Stimulated activated CD4-positive, alpha-beta T cell treated with anti-CD3 and anti-CD28 coated beads, Interleukin-15, amount 100 ng/mL, for 48 hours (primary cell): ENCODE measurements at places on chromosomes 6 and 20.

DNA sequence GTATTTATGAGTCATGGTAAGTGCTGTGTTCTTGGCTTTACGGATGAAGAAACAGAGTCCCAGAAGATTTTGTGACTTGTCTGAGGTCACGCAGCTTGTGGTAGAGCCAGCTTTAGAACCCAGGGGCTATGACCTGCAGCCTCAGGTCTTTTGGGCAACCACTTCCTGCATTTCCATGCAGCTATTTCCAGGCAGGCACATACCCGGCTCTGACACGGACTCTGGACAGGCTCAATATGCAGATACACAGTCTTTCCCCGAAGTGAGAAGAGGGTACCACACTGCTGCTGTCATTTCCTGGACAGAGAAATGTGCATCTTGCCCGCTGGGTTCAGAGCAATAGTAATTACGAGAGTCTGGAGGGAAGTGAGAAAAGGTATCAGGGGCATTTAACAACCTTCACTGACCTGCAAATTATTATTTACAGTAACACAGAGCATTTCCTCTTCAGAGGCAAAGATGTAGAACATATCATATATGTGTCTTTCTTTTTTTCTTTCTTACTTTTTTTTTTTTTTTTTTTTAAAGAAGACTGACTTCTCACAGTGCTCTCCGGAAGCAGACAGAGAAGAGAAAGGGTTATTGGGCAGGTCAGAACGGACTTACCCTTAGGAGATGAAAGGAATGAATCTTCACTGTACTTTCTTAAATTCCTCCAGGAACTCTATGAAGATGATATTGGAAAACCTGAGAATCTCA, 185.1 kb downstream of the CLIC5 start:
- DNase-seq, result peak; percentile 67

DNA sequence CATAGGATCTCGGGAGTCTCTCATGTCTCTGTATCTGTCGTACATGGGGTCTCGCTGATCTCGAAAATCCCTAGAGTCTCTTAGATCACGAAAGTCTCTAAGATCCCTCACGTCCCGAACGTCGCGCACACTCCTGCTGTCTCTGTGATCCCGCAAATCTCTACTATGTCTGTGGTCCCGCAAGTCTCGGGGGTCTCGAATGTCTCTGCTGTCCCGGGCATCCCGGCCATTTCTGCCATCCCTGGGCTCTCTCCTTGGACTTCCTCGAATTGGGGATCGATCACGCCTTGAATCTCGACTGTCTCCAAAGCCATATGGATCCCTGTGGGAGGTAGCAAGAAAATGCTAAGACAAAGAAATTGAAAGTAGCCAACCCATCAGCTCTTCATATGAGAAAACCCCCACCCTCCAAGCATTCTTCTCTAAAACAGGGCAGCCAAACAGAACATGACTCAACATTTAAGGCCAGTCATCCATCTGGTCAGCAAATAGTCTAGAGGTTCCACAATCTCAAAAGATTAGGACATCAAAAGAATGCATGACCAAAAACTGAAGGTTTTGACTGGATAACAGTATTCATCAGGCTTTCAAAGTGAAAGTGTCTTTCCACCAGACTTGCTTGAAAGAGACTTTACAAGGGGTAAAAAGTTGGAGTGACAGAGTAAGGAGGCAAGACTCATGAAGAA, 19.4 kb downstream of the NCOA5 start:
- no peak for DNase-seq

- DNase-seq, result no peak
Measured at GRCh38 chr6:121791396-121792315, 356.2 kb downstream of the GJA1 start.

- no peak for DNase-seq
Measured at GRCh38 chr6:33926451-33926850, 122.6 kb upstream of the MLN start.

DNA sequence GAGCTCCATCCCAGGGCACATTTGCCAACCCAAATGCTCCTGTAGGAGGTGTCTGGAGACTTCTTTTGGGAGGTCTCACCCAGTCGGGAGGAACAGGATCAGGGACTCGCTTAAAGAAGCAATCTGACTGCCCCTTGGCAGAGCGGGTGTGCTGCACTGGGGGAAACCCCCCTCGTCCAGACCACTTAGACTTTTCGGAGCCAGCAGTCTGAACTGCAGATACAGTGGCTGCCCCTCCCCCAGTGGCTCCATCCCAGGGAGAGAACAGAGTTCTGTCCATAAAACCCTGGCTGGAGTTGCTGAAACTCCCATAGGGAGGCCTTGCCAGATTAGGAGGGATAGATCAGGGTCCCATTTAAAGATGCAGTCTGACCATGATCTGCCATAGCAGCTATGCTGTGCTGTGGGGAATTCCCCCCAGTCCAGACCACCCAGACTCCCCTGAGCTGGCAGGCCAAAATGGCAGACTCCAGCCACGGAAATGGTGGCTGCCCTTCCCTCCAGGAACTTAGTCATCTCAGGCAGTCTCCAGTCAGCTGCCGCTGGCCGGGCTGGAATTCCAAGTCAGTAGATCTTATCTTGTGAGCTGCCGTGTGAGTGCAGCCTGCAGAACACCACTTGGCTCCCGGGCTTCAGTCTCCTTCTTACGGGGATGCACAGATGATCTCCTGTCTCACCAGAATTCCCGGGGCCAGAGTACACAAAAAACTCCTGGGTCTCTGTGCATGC, 278.1 kb upstream of the SASH1 start:
- DNase-seq, result no peak

- DNase-seq, result no peak
Measured at GRCh38 chr6:30555816-30556065, 548 bp downstream of the GNL1 start.

DNA sequence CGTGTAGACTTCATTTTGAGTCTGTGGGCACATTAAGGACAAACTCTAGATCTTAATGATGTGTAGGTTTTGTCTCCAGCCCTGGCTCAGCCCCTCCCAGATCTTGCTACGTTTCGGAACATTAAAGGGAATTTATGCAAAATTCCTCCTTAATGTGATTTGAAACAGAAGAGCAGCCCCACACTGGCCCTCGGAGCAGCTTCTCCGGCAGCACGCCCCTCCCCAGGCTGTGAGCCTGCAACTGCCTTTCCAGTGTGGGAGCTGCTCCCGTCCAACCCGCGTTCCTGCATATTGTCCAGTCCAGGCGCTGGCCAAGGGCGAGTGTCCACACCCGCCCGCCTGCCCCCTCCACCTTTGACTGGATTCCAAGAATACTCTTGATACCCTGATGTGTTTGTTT, 257.2 kb downstream of the TAF4 start:
- no peak for DNase-seq

DNA sequence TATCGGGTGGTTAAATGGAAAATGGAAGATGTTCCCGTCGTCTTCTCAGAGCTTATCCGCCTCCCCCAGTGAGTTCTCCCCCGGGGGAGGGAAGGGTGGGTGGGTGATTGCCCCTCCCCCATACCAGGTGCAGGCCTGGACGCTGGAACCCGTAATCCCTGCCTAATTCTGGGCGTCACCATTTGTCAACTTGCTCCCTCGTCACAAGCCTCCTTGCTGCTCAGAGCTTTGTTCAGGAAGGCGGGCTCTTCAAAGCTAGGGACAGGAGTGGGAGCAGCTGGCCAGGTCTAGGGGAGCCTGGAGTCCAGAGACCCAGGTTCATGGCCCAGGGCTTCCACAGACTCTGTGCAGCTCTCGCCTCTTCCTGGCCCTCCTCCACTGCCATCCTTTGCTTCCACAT, 25.6 kb downstream of the CDH22 start:
- DNase-seq, result no peak

- DNase-seq, result no peak
Measured at GRCh38 chr20:63374504-63374903, 13.4 kb upstream of the CHRNA4 start.

GRCh38 chr6:142002825-142003405, 129.8 kb upstream of the GJE1 start:
- no peak for DNase-seq

DNA sequence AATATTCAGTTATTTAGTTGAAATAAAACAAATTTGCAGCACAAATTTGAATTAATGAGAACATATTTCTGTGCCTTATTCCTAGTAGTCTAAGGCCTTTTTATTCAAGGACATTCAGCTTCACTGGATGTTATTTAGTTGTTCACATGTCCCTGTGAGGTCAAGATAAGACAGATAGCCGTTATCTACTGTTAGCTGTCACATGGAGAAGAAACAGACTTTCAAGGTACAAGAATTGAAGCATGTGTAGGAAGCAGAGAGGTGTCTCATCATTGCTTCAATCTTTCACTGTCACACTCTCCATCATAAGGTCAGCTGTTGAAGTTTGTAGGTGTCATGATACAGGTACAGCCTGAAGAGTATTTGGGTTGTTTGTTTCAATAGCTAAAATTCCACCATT, 112.9 kb upstream of the JAG1 start:
- no peak for DNase-seq

DNA sequence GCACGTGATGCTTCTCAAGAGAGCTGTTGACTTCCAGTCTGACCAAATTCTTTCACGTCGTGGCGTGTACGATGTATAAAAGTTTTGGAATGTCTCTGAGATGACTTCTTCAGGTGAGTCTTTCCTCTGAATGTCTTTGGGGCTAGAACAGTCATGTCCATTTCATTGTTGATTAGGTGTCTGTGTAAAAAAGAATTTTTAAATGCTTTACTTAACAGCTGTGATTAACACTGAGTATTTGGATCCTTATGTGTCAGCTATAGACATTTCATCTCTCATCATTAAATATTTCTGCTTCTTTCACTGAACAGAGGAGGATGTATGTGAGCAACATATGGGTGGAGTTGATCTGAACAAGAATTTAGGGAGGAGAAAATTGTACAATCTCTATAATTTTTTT, 29.3 kb upstream of the KIF13A start:
- DNase-seq, result no peak

DNA sequence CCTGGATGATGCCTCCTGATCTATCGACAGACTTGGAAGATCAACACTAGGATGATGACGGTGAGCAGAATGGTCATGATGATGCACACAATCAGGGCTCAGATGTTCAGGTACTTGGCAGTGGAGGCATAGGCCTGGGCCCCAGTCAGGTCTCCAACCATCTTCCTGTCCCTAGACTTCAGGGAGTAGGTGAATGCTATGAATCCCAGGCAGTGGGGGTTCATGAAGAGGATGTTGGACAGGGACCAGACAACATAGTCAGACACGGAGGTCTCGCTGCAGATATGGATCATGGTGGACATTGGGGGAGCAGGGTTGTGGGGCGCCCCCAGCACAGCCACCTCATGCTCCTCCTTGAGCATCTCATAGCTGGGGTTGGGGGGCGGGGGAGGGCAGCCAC, 27.5 kb downstream of the HLA-F start:
- no peak for DNase-seq

DNA sequence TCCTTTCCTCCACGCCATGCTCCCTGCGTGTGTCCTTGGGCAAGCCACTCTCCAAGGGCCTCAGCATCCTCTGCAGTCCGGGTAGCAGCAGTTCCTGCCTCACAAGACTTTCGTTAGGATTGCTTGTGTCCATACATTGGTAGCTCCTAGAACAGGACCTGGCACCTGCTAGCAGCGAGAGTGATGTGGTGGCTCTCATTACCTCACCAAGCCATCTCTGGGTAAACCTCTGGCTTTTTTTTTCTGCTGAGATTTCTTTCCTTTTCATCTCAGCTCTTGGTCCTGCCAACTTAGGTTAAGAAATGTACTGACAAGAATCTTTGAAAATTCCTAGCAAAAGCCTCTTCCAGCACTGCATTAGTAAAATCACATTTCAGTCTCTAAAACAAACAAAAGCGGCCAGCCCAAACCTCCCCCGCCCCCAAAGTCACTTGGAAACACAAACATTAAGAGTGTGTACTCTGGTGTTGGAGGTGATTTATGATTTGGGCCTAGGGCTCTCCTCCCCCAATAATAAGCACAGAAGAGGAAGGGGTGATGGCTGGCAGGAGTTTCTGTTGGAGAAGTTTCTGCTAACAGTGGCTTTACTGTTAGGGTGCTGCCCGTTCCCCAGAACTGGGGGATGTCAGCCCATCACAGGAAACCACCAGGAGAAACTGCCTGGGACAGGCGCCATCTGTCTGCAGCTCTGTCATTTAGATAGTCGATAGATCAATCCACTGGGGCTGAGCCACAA, 199.2 kb downstream of the CD83 start:
- no peak for DNase-seq

GRCh38 chr20:34713194-34713943, 9.2 kb downstream of the TP53INP2 start:
- DNase-seq, result no peak

DNA sequence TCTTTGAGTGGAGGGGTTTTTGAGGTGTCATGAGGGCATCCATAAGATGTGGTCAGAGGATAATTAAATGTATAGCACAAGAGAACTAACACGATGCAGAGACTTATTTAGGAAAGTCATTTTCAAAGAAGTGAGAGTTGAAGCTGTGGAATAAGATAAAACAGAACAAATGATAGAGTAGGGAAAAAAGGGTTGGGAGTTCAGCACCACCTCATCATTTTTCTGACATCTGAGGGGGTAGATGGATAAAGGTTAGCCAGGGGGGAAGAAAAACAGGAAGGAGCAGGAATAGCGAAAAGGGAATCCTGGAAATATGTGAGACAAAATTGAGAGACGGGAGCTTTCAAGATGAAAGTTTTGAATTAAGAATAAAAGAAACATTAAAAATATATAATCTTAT, 434.2 kb downstream of the NKAIN2 start:
- DNase-seq, result no peak

DNA sequence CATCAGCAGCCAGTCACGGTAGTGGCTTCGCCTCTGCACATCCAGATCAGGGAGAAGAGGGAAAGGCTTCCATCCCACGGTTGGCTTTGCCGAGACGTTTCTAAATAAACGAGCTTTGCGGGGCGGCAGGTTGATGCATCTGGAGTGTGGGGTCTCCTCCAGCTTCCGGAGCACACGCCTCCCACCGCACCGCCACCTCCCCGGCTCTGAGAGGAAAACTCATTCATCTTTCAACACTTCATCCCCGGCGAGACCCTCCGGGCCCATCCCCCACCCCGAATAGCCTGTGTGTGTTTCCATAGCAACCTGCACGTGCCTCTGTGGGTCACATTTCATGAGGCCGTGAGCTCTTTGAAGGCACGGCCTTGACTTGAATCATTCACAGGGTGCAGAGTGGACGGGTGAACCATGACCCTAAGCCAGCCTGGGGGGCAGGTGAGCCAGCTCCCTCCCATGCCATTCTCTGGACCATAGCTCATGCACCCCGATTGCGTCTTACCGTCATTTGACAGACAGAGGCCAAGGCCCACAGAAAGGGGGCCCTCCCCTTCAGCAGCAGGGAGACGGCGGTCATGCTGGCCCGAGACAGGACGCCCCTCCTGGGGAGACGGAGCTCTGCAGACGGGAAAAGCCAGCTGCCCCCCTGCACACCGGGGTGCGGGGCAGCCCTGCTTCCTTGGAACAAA, 16.2 kb upstream of the CHRNA4 start:
- DNase-seq, result no peak

GRCh38 chr6:134211297-134211696, 106.6 kb downstream of the SGK1 start:
- DNase-seq, result no peak

GRCh38 chr6:141521440-141521839, 611.3 kb upstream of the GJE1 start:
- no peak for DNase-seq
